ENCODE measurements at places on chromosomes 5 and 9.

DNA sequence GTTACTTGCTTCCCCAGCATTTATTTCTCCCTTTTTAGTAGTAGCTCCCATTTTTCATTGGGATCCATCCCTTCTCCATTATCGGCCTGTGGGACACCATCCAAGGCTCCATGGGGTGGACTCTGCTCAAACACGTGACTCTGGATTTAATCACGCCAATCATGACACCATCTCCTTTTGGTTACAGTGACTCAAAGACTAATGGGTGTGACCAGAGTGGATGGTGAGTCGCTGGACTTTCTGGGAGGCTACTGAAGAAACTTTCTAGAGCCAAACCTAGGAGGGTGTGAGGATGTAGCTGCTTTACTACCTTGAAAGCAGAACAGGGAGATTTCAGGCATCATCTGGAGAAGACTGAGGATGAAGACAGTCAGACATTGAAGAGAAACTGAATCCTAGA is 93.1 kb downstream of the PJA2 start:
- no peak for DNase-seq

DNA sequence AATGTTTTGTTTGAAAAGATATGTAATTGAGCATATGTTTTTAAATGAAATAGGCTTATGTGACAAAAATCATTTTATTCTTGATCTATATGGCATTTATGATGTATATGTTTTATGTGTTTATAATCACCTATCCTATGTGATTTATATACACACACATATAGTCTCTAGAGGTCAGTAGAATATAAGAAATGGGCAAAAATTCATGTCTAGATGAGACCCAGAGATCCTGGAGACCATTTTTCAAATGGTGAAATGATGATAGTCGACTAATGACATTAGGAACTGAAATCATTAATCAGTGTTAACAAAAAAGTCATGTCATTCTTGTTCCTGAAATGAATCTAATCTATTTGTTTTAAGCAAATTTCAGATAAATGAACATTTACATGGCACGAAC is 709.2 kb upstream of the WWC1 start:
- DNase-seq, result no peak

DNA sequence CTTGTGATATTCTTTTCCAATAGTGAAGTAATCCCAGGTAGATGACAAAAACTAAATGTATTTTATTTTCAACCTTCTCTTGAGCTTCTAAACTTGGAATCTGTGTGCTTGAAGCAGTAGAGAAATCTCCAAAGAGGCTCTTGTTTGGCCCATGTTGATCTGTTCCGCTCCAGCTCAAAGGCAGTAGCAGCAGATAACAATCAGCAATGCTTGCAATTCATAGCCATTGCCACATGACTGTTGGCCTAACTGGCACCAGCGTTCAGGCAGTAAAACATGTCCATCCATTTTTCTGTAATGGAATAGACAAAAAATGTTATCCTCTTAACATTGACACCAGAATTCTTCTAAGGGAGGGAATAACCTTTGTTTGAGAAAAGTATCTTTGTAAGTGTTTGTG is 270.7 kb upstream of the MSX2 start:
- no peak for DNase-seq

DNA sequence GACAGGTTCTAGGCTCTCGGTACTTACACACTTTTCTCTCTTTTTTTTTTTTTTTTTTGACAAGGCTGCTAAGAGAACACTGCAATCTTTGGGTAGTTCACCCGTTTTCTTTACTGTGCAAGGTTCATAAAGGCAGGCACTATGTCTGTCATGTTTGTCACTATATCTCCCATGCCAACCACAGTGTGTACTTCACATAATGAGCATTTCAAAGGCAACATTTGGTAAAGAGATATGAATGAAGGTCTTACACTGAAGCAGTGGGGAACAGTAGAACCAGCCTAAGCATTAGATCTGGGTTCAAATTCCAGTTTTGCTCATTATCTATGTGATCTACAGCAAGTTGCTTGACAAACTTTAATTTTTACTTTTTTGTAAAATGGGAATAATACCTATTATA is 1.5 kb upstream of the HMGCR start:
- DNase-seq, result no peak

GRCh38 chr9:128020692-128021091 is 39.9 kb upstream of the EEIG1 start:
- DNase-seq, result no peak

GRCh38 chr5:167961731-167962130 is 329.7 kb upstream of the WWC1 start:
- DNase-seq, result no peak

DNA sequence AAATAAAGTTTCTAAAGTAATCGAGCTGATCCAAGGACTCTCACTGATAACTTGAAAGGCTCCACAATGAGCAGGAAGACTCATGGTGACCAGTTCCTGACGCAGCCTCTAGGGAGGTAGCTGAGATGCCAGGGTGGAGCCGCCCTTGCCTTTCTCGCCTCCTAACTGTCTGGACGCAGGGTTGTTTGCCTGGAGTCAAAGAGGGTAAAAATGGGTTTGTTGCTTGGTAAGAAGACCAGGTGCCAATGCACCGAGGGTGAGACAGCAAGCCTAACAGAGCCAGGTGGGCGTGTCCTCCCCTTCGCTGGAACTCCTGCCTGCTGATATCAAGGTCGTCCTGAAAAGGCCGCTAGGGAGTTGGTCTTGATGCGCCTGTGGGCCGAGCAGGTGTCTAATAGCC is 48.6 kb upstream of the FCN1 start:
- no peak for DNase-seq

DNA sequence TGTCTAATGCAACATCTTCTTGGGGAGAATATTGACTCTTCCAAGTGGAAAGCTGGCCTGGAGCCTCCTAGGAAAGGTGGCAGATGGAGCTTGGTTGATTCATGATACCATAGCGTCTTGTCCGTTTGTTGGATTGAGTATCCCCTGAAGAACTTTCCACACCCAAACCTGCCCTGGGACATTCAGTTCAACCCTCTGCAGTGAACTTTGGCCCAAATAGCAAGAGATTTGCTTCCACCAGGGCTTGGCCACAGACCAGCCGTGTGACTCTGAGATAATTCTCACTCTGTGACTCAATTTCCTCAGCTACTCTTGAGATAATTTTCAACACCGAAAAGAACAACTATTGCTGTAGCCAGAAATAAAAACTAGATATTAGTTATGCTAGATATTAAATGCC is 108.0 kb upstream of the RAD23B start:
- DNase-seq, result no peak

DNA sequence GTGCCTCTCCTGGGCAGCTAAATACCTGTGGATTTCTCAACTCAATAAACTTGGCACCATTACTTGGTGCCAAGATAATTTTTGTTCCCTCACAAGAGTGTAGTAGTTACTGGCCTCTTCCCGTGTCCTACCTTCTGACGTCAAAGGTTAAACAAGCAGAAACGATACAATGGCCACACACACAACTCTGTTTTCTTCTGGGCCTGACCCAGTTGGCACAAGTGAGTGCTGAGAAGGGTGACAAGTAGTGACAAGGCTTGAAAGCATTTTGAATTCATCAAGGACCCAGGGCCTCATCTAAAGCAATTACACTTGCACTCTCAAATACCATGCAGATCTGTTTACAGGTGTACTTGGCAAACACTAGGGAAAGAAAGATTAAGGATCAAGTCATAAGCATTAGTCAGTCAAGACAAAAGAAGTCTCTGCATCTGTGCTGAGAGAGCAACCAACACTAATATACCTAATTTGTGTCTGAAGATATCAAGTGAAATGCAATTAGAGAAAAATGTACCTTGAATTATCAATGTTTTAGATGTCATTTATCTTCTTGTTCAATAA is 30.8 kb downstream of the RASEF start:
- DNase-seq, result no peak

DNA sequence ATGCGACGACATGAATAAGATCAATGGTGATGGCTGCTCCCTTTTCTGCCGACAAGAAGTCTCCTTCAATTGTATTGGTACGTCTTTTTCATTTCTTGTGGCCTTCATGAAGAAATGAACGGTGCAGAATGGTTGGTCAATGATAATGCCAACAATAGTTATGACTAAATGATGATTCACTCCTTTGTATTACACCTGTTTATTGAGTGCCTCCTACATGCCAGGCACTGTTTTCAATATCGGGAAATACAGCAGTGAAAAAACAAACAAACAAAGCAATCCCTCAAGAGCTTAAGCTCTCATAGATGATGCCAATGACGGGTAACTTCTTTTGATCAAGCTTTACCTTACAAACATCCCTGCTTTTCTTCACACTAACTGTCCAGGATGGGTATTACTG is 117.7 kb downstream of the PAPPA start:
- DNase-seq, result no peak

DNA sequence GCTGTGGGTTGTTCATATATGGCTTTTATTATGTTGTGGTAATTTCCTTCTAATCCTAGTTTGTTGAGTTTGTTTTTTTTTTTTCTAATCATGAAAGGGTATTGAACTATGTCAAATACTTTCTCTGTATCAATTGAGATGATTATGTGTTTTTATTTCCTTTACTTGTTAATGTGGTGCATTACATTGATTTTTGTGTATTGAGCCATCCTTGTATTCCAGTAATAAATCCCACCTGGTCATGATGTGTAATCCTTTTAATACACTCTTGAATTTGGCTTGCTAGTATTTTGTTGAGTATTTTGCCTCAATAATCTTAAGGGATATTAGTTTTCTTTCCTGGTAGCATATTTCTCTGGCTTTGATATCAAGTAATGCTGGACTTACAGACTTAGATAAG is 13.1 kb upstream of the ERCC6L2 start:
- no peak for DNase-seq

DNA sequence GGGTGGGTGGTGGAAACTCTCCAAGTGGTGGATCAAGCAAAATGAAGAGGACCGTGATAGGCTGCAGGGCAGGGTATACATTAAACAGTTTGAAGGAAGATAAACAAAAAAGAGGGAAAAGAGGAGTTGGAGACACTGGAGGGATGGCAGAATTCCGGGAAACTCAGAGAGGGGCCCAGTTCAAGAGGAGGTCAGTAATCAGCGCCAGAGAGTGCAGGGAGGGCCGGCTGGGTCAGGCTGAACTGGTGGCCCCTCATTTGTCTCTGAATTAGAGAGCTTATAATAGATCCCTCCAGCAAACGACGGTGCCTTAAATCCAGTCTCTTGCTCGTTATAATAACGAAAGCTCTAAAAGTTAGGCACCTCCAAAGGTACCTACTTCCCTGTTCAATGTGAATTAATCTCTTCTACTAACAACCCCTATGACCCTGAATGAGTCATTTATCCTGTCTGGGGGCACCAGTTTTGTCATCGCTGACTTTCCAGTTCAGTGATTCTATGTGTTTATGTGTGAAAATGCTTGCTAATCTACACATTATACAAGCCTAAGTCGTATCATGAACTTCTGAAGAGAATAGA is 2.4 kb upstream of the ZSWIM6 start:
- DNase-seq, result no peak

DNA sequence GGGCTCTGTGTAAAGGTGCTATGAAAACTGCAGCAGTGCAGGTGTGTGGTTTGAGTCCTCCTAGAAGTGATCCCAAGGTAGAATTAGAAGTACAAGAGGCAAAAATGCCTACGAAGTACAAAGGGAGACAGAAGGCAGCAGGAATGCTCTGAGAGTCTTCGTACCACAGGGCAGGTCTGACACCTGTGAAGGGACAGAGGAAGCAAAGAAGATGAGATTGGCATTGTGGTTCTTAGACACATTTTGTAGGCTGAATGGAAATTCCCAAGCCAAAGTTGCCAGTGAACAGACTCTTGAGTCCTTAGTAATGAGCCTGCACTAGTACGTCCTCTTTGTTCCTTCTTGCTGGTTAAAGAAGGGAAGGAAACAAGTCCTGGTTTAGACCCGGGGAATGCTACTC is 1.7 kb upstream of the LRRTM2 start:
- no peak for DNase-seq

- no peak for DNase-seq
Observed at GRCh38 chr5:129137637-129138036, 43.1 kb downstream of the ISOC1 start.

GRCh38 chr9:124665391-124666058 is 105.6 kb downstream of the NR6A1 start:
- DNase-seq, result no peak

- DNase-seq, result no peak
Observed at GRCh38 chr5:119287547-119288111, 68.2 kb upstream of the TNFAIP8 start.

GRCh38 chr9:71824257-71824656 is 55.9 kb upstream of the CEMIP2 start:
- no peak for DNase-seq

DNA sequence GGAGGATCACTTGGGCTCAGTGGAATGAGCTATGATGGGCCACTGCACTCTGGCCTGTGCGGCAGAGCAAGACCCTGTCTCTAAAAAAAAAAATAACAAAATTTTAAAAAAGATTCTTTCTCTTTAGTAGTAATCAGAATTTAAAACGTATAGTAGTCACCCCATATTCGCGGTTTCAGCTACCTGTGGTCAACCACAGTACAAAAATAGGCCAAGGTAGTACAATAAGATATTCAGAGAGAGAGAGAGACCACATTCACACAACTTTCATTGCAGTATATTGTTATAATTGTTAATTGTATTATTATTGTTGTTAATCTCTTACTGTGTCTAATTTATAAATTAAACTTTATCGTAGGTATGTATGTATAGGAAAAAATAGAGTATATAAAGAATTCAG is 18.7 kb downstream of the INIP start:
- no peak for DNase-seq

GRCh38 chr9:70600506-70600905 is 186.0 kb upstream of the KLF9 start:
- DNase-seq, result no peak

- DNase-seq, result no peak
Observed at GRCh38 chr9:7542693-7543092, 256.9 kb downstream of the DMAC1 start.

DNA sequence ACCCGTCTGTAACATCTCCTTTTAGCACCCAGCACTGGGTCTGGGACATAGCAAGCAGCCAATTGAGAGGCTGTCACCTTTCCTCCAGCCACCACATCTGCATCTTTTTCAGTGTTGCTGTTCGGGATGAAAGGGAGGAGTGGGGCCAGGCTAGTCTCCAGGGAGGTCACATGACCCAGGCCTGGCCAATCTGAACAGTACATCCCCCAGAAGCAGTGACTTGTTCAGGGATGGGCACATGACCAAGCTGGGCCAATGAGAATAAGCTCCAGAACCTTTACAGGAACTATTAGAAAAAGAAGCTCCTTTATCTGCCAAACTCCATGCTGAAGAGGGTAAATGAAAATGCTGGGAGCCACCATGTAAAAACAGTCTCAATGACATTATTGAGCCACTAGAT is 359.0 kb downstream of the SLIT3 start:
- no peak for DNase-seq

- no peak for DNase-seq
Observed at GRCh38 chr9:21160178-21160577, 6.3 kb downstream of the IFNA21 start.

- DNase-seq, result no peak
Observed at GRCh38 chr5:174223355-174223754, 177.8 kb downstream of the NSG2 start.
